Cortex of kidney (tissue), 1 donor: ENCODE measurements at places on chromosomes 1 and 21.

GRCh38 chr1:114454539-114454938 is 56.5 kb downstream of the TRIM33 start:
- no peak for DNase-seq

DNA sequence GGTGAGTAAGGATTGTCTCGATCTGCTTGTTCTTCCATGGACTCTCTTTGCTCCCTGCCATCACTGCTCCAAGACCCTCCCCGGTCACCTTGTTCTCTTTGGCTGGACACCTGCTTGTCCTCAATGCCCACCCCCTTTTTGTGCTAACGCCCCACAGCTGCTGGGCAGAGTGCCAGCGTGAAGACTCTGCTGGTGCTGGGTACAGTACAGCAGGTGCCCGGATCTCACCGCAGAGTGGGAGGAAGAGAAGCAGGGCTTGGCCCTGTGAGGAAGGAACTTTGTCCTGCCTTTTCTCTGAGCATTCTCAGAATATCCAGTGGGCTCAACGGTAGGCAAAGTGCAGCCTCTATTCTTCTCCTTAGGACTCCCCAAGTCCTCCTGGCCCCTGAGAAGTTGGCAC is 90.1 kb downstream of the PLXNA2 start:
- DNase-seq: no peak

- DNase-seq: no peak
Observed at GRCh38 chr1:208126108-208126507, 118.1 kb downstream of the PLXNA2 start.

DNA sequence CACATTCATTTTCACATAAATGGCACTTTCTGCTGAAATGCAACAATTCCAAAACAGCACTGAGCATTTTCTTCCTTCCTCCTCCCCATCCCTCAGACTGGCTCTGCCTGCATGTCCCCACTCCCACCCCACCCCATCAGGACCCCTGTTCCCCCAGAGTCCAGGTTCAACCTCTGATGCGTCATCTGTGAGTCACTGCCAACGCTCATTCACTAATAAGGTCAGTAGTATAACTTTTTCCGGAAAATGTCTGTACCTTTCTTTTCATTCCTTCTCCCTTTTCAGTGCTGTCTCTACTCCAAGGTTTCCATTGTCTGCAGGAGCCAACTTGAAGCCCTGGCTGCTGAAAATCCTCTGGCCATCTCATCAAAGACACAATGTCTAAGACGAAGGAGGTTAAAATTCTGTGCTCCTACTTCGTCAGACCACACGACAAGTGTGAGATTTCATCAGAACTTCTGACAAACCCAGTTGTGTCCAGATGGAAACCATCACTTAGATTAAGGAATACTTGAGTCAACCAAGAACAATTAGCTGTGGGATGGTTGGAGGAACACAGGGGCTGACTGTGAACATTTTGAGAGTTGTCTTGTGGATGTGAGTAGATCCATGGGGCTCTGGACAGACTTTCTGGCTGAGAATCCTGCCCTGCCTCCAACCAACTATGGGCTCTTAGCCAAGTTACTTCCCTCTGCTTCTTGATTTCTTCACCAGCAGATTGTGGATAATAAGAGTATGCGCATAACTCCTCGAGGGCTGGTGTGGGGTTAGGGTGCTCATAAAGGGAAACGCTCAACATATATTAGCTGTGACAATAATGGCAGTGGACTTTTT is 35.6 kb upstream of the UTS2 start:
- DNase-seq: no peak

GRCh38 chr1:212664409-212665199 is 35.0 kb downstream of the BATF3 start:
- DNase-seq: no peak

- DNase-seq: no peak
Observed at GRCh38 chr1:17795081-17795809, 40.1 kb downstream of the ACTL8 start.

- DNase-seq: no peak
Observed at GRCh38 chr1:175870217-175870616, 126.8 kb upstream of the TNR start.

DNA sequence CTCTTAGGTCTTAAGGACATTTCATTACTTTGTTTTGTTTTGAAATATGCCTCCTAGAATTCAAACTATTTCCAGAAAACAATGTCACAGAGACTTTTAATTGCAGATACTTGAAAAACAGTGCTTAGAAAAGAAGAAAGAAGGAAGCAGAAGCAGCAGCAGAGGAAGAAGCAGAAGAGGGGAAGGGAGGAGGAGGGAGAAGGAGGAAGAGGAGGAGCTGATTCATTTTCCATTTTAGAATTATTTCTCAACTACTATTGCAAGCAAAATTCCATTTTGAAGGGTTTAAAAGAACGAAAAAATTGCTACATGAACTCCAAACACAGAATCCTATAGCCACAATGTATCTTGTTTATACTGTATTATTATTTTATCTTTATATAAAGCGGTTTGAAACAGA is 13.9 kb downstream of the RC3H1 start:
- DNase-seq: no peak

GRCh38 chr1:48944811-48945210 is 168.1 kb upstream of the BEND5 start:
- no peak for DNase-seq

DNA sequence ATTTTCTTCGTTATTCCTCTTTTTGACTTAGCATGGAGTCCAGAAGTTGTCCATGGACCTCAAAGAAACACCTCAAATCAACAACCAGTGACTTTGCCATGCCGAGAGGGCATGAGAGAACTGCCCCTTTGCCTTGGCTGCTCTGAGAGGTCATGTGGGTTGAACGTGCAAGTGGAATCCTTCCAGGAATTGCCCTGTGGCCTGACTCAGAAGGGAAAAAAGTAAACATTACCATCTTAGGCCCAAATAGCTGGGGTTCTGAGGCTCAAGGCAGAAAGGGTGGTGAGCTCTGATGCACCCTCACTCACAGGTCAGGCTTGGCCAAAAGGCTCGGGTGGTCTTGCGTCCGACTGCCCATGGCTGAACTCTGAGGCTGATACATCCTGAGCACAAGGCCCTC is 15.1 kb downstream of the STUM start:
- no peak for DNase-seq

DNA sequence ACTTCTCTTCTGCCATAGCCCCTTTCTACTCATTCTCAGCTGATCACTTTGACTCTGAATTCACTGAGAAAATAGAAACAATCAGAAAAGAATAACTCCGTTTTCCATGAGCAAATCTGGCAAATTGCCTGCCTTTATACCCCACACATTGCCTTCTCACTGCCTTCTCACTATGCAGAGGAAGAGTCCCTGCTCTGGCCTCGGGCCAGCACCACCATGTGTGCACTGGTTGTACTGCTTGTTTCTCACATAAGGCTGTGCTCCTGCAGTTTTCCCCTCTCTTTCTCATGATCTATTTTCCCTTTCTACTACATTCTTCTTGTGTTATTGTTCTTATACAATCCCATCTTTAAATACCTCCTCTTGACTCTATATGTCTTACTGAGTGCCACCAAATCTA is 2.3 kb upstream of the HMGCS2 start:
- DNase-seq: no peak

DNA sequence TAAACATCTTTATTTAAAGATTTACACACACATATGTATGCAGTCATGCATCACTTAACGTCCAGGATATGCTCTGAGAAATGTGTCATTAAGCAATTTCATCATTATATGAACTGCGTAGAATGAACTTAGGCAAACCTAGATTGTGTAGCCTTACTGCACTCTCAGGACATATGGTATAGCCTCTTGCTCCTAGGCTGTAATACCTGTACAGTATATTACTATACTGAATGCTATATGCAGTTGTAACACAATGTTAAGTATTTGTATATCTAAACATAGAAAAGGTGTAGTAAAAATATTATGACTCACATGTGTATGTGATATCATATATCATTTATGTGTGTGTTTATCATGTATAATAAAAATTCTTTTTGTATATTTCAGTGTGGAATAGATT is 73.2 kb upstream of the QSOX1 start:
- no peak for DNase-seq

GRCh38 chr1:60936163-60936562 is 146.2 kb upstream of the NFIA start:
- no peak for DNase-seq

GRCh38 chr1:63009421-63009820 is 225.5 kb downstream of the ATG4C start:
- no peak for DNase-seq

GRCh38 chr1:219810451-219810850 is 117.9 kb downstream of the SLC30A10 start:
- no peak for DNase-seq

GRCh38 chr1:208528578-208529240 is 284.5 kb upstream of the PLXNA2 start:
- no peak for DNase-seq

- DNase-seq: no peak
Observed at GRCh38 chr1:30034627-30035521, 688.5 kb downstream of the MATN1 start.

GRCh38 chr1:93597709-93598108 is 83.9 kb downstream of the BCAR3 start:
- no peak for DNase-seq

- DNase-seq: no peak
Observed at GRCh38 chr1:186179231-186179630, 195.8 kb downstream of the TPR start.

DNA sequence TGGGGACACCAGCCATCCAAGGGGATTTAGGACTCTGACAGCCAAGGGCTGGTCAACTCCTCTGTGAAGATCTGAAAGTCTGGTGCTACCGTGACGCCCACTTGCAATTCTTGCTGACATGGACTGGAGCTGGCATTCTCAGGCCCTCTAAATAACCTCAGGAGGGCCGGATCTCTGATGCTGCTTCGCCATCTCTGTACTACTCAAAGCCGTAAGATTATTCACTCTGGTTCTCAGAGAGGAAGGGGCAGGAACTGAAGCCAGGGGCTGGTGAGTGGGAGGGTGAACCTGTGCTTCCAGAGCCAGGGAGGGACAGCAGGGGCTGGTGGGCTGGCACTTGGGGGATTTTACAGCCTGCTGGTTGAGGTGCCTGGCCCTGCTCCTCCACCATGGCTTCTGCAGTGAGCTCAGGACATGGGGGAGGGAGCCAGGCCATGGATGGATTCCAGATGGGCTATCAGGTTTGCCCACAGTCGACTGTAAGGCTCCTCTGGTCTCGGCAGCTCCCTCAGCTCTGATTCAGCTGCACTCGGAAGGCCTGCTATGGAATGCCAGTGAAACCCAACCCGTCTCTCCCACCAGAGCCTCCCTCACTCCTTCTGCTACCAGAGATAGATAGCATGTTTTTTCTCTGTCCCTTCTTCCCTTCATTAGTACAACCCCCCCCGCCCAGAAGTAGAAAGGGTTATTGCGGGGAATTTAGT is 84.5 kb downstream of the PLXNA2 start:
- DNase-seq: no peak

DNA sequence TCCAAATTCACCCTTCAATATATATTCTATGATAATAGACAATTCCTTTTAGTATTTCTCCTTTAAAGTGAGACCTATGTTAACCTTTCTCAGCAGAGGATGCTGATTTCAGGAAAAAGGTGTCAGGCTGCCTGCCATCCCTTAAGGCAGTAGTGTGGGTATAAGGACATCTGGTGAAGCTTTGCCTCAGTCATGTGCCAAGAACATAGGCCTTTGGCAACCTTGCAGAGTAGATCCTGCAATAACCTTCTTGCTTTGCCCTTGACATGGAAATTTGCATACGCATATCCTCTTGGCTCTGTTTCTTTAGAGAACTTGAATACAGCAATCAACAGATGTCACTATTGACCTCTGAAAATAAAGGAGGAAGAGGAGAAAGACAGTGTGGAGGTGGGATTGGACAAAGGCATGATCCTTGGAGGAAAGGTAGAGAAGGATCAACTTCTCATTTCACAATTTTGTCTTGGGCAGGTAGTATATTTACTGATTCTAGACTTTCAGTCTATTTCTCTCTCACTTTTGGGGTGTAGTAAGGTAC is 21.1 kb upstream of the ZRANB2 start:
- DNase-seq: no peak

DNA sequence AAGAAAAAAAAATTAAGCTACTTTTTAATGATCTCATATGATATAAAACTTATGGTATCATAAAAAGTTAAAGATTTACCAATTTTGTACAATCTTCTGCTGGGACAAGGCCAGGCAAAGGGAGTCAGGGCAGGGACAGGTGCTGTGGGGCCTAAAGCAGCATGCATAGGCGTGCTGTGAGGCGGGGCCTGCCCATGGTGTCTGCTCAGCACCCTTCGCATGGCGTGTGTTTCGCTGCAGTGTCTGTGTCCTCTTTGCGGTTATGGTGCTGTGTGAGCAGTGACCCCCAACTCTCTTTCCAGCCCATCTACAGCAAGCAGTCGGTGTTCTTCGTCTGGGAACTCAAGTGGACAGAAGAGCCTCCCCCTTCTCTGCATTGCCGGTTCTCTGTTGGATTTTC is 13.4 kb upstream of the PWP2 start:
- no peak for DNase-seq

GRCh38 chr1:77018761-77019160 is 151.5 kb downstream of the ST6GALNAC5 start:
- no peak for DNase-seq

GRCh38 chr21:38729291-38729690 is 76.4 kb upstream of the ETS2 start:
- DNase-seq: no peak

DNA sequence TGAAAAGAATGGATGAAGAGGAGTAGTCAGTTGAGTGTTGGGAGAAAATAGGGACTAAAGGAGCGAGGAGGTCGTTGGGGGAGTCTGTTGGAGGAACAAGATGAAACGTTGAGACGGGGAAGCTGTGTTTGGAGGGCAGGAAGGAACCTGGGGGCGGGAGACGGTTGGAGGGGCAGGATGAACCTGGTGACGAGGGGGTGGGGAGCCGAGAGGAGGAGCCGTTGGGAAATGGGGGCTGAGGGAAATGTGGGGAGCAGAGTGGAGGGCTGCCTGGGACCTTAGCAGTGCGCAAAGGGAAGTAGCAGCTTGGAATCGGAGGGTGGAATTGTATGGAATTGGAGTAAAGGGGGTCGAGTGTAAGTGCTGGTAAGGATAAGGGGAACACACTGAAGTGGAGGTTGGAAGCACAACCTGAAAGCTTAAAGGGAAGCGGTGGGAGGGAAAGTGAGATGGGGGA is 630 bp downstream of the MTF2 start:
- DNase-seq: no peak

DNA sequence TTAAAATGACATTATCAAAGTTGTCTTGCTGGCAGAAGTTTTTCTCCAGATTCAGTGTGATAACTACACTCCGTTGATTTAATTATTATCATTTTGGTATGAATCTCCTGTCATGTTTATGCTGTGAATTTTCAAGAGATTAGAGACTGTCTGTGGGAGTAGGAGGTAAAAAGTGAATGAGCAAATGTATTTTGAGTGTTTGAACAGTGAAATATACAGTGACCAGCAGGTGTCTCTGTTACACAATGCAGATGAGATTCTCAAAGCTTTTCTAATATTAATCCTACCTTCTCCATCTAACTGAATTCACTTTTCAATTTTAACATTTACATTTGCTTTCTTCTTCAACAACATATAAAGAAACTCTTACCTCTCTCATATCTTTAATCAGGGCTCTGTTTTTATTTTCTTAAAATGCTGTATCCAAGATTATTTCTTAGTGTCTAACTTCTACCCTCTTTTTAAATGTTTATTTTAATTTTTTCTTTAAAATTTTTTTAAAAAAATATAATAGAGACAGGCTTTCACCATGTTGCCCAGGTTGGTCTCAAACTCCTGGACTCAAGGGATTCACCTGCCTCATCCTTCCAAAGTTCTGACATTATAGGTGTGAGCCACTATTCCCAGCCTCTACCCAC is 20.9 kb upstream of the HSPA13 start:
- no peak for DNase-seq
